ENCODE measurements at places on chromosomes 12 and 14.

DNA sequence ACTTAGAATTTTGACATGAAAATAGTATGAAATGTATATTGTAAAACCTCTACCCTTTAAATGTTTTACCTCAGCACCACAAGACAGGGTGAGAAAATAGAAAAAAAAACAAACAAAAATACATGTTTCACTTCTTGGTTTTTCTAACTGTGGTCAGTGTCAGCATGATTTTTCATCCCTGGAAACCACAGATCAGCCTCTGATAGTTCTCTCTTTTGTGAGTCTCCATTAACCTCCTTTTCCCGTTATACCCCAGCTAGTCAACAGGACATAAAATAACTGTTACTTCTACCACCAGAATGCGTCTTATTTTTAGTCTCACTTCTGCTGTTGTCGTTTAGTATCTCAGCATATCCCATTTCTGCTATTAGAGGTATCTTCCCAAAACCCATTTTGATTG is 48.3 kb upstream of the KCNMB4 start:
- DNase-seq, result peak; percentile 58

- DNase-seq, result no peak
Measured at GRCh38 chr14:91235841-91236240, 8.7 kb downstream of the GPR68 start.

DNA sequence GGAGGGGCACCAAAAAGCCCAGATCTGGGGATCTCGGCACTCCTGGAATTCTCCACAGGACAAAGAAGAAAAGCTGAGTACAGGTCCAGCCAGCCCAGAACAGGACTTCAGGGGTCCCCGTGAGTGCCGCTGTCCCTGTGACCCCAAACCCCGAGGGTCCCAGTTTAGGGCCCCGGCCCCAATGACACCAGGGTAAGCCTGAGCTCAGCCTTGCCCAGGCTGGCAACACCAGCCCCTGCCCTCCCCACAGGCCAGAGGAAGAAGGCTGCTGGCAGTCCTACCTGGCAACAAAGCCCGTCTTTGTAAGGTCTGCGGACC is 1.8 kb downstream of the CDK2AP1 start:
- DNase-seq, result no peak

DNA sequence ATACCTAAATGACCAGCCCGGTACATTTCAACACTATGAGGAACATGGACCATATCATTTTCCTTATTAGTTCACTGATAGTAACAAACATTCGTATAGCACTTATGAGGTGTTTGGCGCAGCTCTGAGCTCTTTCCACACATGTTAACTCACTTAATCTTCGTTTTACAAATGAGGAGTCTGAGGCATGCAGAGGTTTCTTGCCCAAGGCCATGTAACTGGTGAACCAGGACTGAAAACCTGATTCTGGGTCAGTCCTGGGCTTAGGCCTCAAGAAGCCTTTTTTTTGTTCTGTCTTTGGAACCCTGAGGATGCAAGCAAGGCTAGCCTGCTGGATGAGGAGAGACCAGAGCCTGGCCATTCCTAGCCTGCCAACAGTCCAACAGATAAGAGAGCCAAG is 55.0 kb downstream of the C14orf132 start:
- DNase-seq, result no peak

DNA sequence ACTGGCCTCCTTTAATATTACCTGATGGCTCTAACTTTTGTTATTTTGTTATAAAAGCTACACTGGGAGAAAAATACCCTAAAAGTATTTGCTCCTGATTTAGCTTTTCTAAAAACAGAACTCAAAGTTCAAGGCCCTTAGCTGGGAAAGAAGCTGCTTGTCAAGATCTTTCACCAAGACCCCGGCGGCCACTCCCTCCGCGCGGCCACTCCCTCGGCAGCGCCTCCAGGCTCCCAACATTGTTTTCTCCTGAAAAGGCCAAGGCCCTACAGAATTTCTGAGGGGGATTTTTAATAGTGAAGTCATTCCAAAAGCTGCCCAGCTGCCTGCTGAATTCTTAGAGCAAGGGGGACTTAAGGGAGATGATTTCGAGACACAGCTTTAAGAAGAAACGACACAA is 96.4 kb downstream of the NTN4 start:
- DNase-seq, result no peak

DNA sequence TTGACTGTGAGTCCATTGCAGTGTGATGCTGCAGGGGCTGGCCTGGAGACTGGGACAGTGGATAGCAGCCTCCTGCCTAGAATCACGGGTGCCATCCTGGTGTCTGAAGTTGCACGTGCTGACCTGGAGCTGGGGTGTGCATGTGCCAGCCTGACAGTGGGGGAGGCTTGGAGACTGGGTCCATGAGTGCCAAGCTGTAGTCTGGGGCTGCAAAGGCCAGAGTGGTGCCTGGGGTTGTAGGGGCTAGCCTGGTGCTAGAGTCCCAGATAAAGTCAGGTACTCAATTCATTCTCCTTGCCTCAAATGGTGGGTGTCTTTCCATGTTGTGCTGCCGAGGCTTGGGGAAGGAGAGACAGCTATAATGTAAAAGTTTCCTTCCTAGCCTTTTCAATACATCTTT is 181.9 kb upstream of the NPAS3 start:
- DNase-seq, result no peak

GRCh38 chr14:51228890-51229289 is 11.2 kb upstream of the TMX1 start:
- no peak for DNase-seq

- peak; percentile 96 for DNase-seq
Measured at GRCh38 chr14:101361044-101361443, 200.3 kb upstream of the DIO3 start.

DNA sequence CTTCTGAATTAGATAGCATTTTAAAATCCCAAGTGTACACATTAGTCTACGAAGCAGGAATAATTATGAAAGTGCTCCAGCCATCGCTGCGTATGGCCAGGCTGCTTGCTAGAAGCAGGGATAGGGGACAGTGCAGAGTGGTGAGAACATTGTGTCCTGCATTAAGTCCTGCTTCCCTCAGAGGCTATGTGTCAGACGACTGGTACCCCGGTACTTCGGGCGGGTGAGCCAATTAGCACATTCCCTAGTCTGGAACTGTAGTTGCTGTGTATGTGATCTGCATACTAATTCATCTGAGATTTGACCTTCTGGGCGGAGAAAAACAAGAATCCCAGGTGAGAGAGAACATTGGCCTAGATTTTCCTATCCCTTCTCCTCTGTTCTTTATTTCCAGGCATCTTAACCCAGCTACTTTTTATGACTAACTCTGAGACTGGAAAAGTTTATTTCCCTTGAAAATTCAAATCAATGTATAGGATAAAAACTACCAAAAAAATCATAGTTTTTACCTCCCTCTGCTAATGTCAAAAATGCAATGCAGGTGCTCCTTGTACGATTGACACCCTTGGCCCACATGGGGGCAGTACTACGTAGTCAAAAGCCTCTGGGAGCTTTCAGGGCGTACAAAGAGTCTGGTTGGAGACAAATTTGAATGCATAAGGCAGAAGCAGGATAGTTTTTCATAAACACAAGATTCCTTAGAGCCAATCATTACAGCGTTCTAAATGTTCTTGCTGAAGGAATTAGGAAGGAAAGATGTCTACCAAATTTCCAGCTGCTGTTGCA is 764.3 kb downstream of the NOVA1 start:
- DNase-seq, result peak; percentile 57

GRCh38 chr14:86989285-86989684 is 1003.7 kb downstream of the GALC start:
- DNase-seq, result no peak

Data from NAMALWA (cell line).